Hematopoietic multipotent progenitor cell treated with erythropoietin and hydrocortisone succinate and interleukin-3 and kit ligand, for 4 days (in vitro differentiated cells): ENCODE measurements at places on chromosomes 7 and 10.
A peak's percentile ranks its signal among the peaks of the same experiment; 100 is the strongest.

DNA sequence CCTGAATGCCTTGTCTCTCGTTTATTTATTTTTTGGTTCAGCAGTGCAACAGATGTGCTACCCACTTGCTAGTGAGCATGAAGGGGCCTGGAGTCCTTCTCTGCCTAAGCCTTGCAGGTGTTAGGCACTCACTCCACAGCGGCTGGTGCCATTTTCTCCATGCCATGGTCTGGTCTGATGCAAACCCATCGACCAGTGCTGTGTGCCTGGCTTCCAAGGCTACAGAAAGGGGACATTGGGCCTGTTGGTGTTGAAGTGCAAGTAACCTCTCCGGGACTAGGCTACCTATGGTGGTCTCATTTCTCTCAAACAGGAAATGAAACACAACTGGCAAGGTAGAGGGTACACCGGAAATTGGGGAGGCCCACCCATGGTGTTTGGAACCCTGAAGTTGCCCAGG, 198.1 kb downstream of the ADARB2 start:
- DNase-seq: no peak

- no peak for DNase-seq
These were observed 85.9 kb downstream of the PRKAG2 start for GRCh38 chr7:151790830-151791620.

- peak; percentile 74 for DNase-seq
These were observed at the start of gene SEMA4G for GRCh38 chr10:100969187-100970075. TSS of gene SEMA4G (plus strand) at chr10:100969504. CDS start at chr10:100972913, 3,409 bp downstream.

DNA sequence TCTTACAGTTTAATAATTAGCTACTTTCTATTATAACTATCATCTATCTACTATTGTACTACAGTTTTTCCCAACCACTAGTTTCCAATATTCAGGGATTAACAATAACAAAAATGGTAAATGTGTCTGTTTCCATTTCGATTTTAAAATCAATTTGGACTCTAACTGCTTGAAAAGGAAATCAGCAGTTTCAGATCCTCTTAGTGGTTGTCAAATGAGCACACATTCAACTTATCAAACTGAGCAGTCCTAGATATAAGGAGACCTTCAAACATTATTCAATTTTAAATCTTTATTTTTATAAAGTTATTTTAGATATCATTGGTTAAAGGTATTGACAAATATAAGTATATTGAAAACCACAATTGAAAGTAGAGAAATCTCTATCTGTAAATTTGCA, 46.8 kb upstream of the CD36 start:
- no peak for DNase-seq

DNA sequence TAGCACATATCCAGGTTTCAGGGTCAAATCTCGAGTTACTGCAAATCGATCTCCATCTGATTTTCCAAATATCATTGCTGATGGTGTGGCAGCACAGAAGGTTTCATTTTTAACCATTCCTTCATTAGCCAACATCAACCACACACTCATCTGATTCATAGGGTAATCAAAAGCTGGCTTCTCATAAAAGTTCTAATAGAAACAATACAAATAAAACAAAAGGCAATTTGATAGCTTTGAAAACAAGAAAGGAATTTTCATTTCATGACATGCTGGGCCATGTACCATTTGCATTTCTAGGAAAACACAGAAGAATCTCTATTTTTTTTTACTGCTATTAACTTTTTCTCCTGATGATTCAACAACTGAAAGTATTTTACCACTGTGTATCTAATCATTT, 147.7 kb upstream of the SLC26A5 start:
- no peak for DNase-seq

GRCh38 chr10:63369711-63370110, 96.1 kb downstream of the JMJD1C start:
- DNase-seq: no peak

DNA sequence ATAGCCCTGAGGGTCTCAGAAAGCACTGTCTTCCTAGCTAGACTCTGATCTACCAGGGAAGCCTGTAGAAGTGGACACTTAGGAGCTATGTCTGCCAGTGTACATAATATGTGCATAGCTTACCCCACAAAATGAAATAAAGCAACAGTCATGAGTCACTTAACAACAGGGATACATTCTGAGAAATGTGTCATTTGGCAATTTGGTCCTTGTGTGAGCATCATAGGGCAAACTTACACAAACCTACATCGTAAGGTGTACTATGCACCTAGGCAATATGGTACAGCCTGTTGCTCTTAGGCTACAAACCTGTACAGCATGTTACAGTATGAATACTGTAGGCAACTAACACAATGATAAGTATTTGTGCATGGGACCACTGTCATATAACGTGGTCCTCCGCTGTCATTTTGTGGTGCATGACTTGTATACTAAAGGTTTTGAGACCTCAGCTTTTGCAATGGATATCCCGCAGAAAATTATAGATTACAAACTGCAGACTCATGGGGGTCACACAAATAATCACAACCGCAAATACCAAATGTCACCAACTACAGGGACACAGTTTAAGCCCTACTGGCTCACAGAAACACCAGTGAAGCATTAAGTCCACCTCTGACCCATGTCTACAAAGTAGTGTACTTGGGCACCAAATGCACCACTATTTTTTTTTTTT, 1.7 kb downstream of the URGCP start:
- peak; percentile 12 for DNase-seq

- DNase-seq: peak; percentile 53
These were observed 50.7 kb upstream of the RHEB start for GRCh38 chr7:151570366-151570915.

DNA sequence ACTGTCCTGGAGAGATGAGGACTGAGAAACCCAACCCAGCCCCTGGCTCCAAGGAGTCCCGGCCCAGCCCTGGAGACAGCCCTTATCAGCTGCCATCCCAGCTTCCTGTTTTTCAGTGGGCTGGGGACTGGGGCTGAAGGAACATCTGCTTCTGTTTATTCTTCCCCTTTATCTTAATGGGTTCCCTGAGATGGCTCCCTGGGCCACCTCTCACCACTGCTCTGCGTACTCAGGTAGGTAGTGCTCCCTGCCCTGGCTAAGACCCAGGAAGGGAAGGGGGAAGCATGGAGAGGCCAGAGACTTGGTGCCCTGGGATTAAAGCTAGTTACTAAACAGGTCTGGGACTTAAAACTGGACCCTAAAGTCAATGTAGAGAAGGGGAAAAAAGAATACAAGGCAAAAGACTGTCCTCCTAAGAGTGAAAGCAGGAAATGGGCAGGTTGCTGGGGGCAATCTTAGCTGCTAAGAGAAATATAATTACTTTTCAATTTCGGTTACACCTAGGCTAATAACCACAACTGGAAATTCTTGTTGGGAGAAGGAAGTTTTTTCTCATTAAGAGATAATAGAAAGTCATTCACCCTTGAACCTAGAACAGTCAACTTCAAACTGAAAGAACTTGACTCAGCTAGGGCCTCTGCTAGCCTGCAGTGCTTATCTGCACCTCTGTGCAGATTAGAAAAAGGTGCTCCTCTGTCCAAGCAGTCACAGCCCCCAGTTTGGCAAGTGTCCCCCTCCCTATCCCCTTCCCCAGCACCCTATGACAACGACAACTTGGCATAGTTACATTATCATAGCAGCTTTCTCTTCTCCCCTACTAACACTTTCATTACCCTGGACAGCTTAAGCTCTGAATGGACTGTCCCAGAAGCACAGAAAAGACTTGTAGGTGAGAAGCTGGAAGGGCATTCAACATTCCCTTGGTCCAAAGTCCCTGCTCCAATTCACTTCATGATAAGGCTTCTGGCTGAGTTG, 65.6 kb upstream of the KDM7A start:
- DNase-seq: peak; percentile 95

GRCh38 chr7:129875745-129876411, 76.9 kb downstream of the UBE2H start:
- no peak for DNase-seq

DNA sequence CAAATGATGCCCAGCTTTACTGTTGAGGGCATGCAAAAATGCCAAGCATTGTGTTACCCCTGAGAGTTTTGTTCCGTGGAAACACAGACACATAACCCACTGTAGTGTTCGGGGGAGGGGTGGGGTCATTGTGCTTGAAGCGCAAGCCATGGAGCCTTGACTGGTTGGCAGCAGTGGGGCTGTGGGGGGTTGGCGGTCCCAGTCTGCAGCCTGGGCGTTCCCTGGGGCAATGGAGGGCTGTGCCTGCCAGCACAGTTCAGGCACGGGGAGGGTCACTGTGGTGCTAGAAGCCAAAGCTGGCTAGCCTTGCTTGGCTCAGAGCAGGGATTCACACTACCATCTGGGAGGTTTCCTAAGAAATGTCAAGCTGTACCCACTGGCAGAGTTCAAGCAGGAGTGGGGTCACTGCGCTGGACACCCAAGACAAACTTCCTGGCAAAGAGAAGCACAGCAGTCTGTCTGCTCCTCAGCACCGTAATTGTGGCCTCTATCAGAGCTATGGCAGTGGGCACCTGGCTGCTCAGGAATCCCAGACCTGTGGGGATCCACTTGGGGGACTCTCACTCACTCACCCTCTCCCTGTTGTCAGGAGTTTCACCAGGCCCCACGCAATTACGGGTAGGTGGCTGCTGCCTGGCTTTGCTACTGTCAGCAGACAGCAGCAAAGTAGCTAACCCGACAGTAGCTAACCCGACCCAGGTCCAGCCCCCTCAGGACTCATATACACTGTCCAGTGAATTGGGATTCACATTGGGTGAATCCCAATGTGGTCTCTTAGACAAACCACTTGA, 292.4 kb downstream of the ZWINT start:
- no peak for DNase-seq

GRCh38 chr10:61110936-61111335, 167.0 kb upstream of the RHOBTB1 start:
- DNase-seq: no peak

GRCh38 chr7:37234928-37235327, 213.7 kb downstream of the ELMO1 start:
- peak; percentile 69 for DNase-seq

- no peak for DNase-seq
These were observed 20.5 kb downstream of the ITPRIP start for GRCh38 chr10:104317726-104318299.

DNA sequence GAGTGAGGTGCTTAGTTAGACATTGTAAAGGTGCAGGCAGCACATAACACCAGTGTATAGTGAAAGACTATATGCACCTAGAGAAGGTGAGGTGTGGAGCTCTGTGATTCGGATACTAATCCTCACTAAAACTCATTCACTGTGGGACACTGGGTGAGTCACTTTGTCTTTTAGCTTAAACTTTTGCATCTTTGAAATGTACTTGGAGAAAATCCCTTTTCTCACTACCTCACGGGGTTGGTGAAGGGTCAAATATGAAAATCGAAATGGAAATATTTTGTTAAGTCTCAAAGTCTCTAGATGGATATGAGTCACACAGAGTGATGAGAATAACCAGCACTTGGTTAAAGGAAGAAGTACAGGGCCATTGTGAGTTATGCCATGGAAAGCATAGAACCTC, 38.0 kb downstream of the MDFIC start:
- no peak for DNase-seq

- DNase-seq: no peak
These were observed 277.4 kb downstream of the AGMO start for GRCh38 chr7:15284396-15284795.

DNA sequence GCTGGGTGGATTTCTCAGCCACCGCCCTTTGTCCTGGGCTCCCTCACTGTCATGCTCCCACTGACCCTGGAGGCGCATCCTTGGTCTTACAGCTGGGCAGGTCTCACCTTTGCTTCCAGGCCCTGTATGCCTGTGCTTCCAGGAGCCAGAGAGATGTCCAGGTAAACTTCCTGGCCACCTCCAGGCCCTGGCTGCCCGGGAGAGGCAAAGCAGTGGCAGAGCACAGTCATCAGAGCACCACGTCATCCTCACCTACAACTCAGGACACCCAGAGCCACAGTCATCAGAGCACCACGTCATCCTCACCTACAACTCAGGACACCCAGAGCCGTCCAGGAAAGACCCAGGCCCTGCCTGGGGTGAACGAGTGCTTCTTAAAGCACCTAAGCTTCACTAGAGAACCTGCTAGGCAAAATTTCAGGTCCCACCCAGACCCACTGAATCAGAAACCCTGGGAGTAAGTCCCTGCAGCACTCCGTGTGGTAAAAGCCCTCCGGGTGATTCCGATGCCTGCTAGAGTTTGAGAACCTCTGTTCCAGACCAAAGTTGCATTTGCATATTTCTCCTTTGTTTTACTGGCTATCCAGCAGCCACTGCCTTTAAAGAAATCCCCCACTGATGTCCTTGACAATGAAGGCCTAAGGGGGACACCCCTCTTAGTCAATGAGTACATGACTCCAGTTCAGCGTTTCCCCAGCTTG, 62.3 kb downstream of the DLG5 start:
- no peak for DNase-seq

DNA sequence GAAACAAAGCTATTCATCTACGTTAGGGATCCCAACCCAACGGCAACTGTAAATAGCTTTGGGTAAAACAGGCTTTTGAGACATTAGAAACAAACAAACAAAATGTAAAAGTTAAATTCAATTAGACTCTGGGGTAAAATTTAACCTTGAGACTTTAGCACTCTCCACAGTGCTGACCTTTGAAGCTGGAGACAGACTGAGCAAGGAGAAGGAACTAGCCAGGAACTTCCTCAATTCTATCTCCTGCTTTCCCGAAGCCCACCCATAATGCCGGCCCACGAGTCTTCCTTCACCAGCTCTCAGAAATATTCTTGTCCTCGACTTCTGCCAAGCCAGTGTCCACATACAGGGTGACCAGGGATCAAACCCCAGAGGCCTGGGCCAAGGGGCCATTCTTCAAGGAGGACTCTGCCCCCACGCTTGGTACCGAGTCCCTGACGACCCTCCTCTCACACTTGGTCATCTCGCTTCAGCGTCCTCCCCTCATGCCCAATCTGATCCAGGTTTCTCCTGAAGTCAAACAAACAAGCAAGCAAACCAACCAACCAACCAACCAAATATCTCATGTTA, 114.1 kb downstream of the HIPK2 start:
- no peak for DNase-seq

GRCh38 chr7:82291931-82292330, 151.6 kb downstream of the CACNA2D1 start:
- DNase-seq: no peak

- DNase-seq: no peak
These were observed 4.6 kb downstream of the EMX2 start for GRCh38 chr10:117547016-117547715.

DNA sequence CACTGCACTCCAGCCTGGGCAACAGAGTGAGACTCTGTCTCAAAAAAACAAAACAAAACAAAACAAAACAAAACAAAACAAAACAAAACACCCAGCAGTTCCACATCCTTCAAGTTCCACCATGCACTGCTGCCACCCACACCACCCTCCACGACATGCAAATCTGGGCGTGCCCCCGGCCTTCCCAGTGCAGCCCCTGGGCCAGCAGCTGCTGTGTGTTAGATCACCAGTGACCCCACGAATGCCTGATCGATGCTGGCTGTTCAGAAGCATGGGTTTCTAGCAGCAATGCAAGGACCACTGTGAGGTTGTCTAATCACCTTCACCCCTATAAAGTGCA, 36.3 kb downstream of the ELFN1 start:
- no peak for DNase-seq

GRCh38 chr7:148903504-148903903, 19.4 kb upstream of the EZH2 start:
- peak; percentile 55 for DNase-seq

GRCh38 chr7:142796001-142796500, 25.3 kb downstream of the PRSS2 start:
- DNase-seq: no peak
